Stimulated activated CD8-positive, alpha-beta memory T cell treated with anti-CD3 and anti-CD28 coated beads, Interleukin-15, amount 100 ng/mL, for 48 hours (primary cell): ENCODE measurements at places on chromosomes 5 and 9.

DNA sequence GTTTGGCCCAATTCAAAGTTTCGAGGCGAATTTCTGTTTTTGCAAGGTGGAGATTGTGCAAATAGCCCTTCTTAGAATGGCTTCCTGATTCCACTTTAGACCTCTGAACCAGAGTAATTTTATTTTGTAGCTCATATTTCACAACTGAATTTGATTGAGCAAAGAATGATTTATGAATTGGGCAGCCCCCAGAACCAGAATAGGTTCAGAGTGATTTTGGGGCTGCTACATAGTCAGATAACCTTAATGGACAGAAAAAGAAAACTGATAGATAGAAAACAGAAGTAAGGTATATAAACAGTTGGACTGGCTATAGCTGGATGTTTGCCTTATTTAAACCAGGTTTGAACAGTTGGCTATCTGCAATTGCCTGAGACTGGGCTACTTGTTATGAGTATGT, 156.6 kb downstream of the YIPF5 start:
- DNase-seq = no peak

GRCh38 chr5:154740957-154741356, 14.2 kb upstream of the LARP1 start:
- DNase-seq = no peak

- no peak for DNase-seq
Observed at GRCh38 chr9:93244510-93245436, 60.8 kb downstream of the WNK2 start.

- no peak for DNase-seq
Observed at GRCh38 chr5:74833537-74834266, 32.5 kb downstream of the FAM169A start.
